Sigmoid colon (tissue), 7 donors: ENCODE measurements at places on chromosomes 4 and X. TPM values are rescaled to one million over a fixed set of nuclear protein-coding genes. Genes with fewer than 3 reads are reported as not detected.

Gene PFKFB1
- 1.1 TPM for total RNA-seq

Gene SPANXN5
- not detected for total RNA-seq

Gene STPG2
- not detected for total RNA-seq

Gene C4orf33
- 4.4 TPM for total RNA-seq

Gene ANXA10
- total RNA-seq, result not detected

Gene RS1
- not detected for total RNA-seq

DNA sequence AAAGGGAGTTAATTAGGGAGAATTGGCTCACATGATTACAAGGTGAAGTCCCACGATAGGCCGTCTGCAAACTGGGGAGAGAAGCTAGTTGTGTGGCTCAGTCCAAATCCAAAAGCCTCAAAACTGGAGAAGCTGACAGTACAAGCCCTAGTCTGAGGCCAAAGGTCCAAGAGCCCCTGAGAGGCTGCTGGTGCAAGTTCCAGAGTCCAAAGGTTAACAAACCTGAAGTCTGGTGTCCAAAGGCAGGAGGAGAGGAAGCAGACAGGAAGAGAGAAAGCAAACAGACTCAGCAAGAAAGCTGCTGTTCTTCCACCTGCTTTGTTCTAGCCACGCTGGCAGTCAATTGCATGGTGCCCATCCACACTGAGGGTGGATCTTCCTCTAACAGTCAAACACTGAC is 29.0 kb upstream of the SPACA5B start:
- no peaks in the 10 kb centered on the region for H3K27me3 ChIP-seq
- DNase-seq, result no peak
- H3K4me1 ChIP-seq, result no peaks in the 10 kb centered on the region
- H3K4me3 ChIP-seq, result no peak overlapping the region

- no peaks in the 10 kb centered on the region for H3K36me3 ChIP-seq
- no peak overlapping the region for H3K4me3 ChIP-seq
- DNase-seq, result no peak
Observed at GRCh38 chr4:38467296-38467695, 196.7 kb upstream of the KLF3 start.

- no peak for DNase-seq
- H3K4me3 ChIP-seq, result no peak overlapping the region
- H3K4me1 ChIP-seq, result no peaks in the 10 kb centered on the region
- H3K36me3 ChIP-seq, result no peaks in the 10 kb centered on the region
- no peak overlapping the region for H3K27ac ChIP-seq
Observed at GRCh38 chr4:118193421-118193820, 159.1 kb downstream of the NDST3 start.

DNA sequence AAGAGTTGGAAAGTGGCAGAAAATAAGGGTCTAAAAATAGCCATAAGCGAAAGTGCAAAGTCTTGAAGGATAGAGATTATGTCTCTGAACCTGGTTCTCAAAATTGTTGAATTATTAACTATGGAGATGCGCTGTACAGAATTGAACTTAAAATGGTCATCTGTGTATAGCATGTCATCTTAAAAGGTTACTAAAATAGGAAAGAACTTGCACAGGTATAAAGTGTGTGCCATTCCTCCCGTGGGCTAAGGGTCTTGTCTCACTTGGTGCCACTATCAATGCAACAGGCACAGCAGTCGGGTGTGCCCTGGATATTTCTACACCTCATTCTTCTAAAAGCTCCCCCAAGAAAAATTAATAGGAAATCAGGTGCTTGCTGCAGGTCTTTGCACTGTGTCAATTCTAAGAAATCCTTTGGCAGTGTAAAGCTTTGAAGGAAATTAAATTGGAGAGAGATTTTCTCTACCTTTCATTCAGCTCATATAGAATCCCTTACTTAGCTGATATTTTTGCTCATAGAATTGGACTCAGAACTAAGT is 2.4 kb downstream of the SORBS2 start:
- peaks cover 18% of the 10 kb centered on the region for H3K4me1 ChIP-seq
- peak overlapping the region; percentile 53 for H3K4me3 ChIP-seq
- H3K27ac ChIP-seq, result no peak overlapping the region
- H3K36me3 ChIP-seq, result no peaks in the 10 kb centered on the region
- no peak for DNase-seq
- H3K27me3 ChIP-seq, result no peaks in the 10 kb centered on the region

DNA sequence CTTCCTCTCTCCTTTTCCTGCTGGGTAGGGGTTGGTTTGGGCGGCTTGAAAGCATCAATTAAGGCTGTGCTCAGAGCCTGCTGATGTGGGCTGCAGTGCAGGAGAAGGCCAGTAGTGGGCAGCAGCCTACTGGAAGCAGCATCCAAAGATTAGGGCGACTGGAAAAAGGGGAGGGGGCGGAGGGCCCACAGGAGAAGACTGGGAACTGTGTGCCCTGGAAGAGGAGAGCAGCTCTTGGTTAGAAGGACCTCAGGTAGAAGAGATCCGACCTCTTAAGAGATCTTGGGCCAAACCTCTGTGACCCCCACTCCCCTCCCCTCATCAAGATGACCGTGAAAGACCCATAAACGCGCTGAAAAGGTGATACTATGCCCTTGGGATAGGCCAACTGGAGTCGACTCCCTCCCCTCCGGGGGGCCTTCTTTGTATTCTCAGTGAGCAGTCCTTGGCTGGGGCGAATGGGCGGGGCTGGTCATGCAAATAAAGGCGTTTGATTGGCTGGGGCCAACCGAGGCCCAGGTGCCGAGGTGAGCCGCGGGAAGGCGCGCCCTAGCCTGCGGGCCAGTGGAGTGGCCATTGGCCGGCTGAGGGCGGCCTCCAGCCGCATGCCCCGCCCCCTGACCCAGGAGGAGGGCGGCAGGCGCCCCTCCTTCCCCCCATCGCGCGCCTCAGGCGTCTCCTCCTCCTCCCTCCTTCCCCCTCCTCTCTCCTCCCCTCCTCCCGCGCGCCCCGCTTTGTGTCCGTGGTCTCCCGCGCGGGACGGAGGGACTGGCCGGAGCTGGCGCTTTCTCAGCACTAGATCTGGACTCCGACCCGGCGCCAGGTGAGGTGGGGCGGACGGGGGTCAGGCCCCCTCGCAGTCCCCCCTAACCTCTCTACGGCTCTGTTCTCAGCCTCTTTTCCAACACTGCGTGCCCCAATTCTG is 10.1 kb downstream of the DLG3 start:
- no peaks in the 10 kb centered on the region for H3K4me1 ChIP-seq
- H3K27ac ChIP-seq, result peak overlapping the region; percentile 88
- peak overlapping the region; percentile 53 for H3K4me3 ChIP-seq

DNA sequence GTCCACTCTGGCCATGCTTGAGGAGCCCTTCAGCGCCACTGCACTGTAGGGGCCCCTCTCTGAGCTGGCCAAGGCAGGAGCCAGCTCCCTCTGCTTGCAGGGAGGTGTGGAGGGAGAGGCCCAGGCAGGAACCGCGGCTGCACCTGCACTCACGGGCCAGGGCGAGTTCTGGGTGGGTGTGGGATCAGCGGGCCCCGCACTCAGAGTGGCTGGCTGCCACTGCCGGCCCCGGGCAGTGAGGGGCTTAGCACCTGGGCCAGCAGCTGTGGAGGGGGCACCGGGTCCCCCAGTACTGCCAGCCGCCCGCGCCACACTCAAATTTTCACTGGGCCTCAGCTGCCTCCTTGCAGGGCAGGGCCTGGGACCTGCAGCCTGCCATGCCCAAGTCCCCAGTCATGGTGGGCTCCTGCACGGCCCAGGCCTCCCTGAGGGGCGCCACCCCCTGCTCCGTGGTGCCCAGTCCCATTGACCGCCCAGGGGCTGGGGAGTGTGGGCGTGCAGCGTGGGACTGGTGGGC is 347.2 kb upstream of the SPOCK3 start:
- DNase-seq, result no peak
- no peaks in the 10 kb centered on the region for H3K36me3 ChIP-seq
- no peak overlapping the region for H3K27ac ChIP-seq
- H3K4me3 ChIP-seq, result no peak overlapping the region
- no peaks in the 10 kb centered on the region for H3K27me3 ChIP-seq
- H3K4me1 ChIP-seq, result no peaks in the 10 kb centered on the region

GRCh38 chr4:139279760-139280620 is at the start of gene MGARP:
TSS of gene MGARP (minus strand) at chr4:139280225. CDS start at chr4:139280158, 67 bp downstream.
- H3K27me3 ChIP-seq, result no peaks in the 10 kb centered on the region
- H3K4me1 ChIP-seq, result no peaks in the 10 kb centered on the region
- H3K4me3 ChIP-seq, result peak within 1 kb of the TSS; percentile 29
- no peak for DNase-seq
- H3K36me3 ChIP-seq, result no peaks in the 10 kb centered on the region
- H3K27ac ChIP-seq, result no peak within 1 kb of the TSS
